ENCODE measurements at places on chromosomes 13 and 19.

GRCh38 chr13:50410921-50411746 is 395.9 kb downstream of the KCNRG start:
- H3K27me3 ChIP-seq: no peaks in the 10 kb centered on the region
- DNase-seq: no peak
- no peak overlapping the region for H3K27ac ChIP-seq
- peaks cover 11% of the 10 kb centered on the region for H3K4me1 ChIP-seq
- H3K4me3 ChIP-seq: no peak overlapping the region

- H3K36me3 ChIP-seq: no peaks in the 10 kb centered on the region
- no peaks in the 10 kb centered on the region for H3K27me3 ChIP-seq
- H3K4me3 ChIP-seq: no peak overlapping the region
Measured at GRCh38 chr13:110363010-110363409, 55.9 kb downstream of the COL4A2 start.

DNA sequence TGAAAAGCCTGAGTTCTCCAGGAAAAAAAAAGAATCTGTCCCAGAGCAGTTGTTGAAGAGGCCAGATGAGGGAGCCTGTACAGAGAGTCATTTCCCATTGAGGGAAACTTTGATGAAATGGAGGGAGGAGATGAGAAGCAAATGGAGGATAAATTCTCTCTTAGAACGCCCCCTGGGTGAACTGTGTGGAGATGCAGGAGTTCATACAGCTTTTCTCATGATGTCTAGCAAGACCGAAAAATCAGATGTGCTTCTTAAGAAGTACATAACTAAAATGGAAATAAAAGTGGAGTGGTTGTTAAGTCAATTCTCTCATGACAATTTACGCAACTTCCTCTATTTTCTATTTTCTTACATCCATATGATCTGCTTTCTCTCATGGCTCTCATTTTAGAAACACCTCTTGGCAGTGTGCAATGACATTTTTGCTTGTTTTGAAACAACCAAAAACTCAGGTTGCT is 1263.1 kb downstream of the PCDH9 start:
- H3K36me3 ChIP-seq: no peaks in the 10 kb centered on the region
- H3K27ac ChIP-seq: no peak overlapping the region

DNA sequence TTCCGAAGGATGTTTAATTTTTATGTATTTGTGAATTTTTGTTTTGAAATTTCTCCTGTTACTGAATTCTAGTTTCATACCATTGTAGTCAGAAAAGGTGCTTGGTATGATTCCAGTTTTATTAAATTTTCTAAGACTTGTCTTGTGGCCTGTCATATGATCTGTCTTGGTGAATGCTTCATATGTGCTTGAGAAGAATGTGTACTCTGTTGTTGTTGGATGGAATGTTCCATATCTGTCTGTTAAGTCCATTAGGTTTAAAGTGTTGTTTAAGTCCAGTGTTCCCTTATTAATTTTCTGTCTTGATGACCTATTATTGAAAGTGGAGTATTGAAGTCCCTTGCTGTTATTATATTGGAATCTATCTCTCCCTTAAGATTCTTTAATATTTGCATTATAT is 273.9 kb downstream of the ATP8A2 start:
- no peak overlapping the region for H3K4me3 ChIP-seq
- H3K4me1 ChIP-seq: no peaks in the 10 kb centered on the region
- H3K36me3 ChIP-seq: no peaks in the 10 kb centered on the region
- DNase-seq: no peak

DNA sequence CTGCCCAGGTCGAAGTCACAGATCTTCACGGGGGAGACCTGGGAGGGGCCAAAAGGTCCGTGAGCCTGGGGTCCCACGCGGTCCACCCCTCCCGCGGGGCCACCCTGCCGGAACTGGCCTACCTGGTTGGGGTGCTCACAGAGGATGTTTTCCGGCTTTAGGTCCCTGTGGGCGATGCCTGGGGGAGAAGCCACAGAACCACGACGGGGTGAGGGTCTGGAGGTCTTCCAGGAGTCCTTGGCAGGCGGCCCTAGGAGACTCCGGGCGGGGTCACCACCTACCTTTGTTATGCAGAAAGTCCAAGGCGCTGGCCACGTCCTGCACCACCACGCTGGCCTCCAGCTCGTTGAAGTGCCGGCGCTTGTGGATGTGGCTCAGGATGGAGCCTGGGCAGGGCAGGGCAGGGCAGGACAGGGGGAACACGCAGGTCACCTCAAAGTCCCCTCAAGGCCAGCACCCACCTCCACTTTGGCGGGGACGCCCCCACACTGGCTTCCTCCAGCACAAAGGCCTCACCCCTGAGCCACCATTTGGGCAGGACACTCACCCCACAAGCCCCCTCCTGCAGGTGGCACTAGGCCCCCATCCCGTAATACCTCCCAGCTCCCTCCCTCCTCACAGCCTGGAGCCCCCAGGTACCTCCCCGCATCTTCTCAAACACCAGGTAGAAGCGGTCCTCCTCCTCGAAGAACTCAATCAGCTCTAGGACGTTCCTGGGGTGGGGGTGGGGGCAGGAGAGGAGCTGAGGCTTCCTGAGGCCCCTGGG is 8.4 kb downstream of the MKNK2 start:
- H3K27me3 ChIP-seq: no peaks in the 10 kb centered on the region
- H3K4me1 ChIP-seq: peaks cover 74% of the 10 kb centered on the region
- DNase-seq: peak; percentile 93
- peak overlapping the region; percentile 41 for H3K4me3 ChIP-seq

DNA sequence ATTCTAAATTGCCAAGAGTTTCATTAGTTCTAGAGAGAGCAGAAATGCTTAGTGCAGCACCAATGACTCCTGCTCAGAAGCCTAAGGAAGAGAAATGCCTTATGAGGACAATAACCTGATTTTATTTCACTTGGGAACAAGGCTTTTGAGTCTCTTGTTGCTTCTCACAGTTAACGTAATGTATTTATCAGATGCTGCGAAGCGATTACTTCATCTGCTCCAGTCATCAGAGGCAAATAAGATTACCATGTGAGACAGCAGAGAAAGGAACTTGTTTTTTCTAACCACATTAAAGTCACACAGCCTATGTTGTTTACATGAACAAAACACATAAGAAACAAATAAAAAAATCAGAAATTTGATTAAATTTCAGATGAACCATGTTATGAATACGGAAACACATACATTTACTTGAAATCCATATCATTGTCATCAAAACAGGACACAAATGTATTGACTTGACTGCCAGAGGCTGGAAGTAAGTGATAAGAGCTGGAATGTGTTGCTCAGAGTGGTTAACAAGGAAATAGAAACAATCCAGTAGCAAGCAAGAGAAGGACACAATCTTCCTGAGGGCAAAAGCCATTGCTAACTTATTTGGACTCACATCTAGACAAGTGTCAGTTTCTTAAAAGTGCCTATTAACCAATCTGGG is 147.3 kb downstream of the LHFPL6 start:
- H3K4me3 ChIP-seq: no peak overlapping the region
- H3K27ac ChIP-seq: no peak overlapping the region
- H3K27me3 ChIP-seq: no peaks in the 10 kb centered on the region
- no peak for DNase-seq

- DNase-seq: no peak
- no peaks in the 10 kb centered on the region for H3K27me3 ChIP-seq
- no peak overlapping the region for H3K27ac ChIP-seq
Measured at GRCh38 chr19:14830702-14831101, 4.3 kb downstream of the OR7A5 start.

DNA sequence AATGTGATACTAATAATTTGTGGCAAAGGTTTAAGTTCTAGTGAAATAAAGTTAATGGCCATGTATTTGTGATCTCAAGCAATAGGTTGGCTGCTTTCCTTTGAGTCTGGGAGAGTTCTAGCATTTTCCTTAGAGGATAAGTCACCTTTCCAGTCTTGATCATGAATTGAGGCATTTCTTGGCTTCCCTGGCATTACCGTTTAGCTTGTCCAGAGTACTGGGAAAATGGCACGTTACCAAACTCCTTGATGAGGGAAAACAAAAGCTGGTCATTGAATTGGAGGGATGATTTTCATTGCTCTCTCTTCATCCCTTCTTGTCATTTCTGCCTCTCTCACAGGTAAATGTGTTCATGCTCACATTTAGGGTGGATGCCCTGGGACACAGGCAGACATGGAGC is 34.0 kb upstream of the SPRY2 start:
- no peak overlapping the region for H3K27ac ChIP-seq
- H3K4me1 ChIP-seq: no peaks in the 10 kb centered on the region
- no peaks in the 10 kb centered on the region for H3K36me3 ChIP-seq
- H3K27me3 ChIP-seq: no peaks in the 10 kb centered on the region

DNA sequence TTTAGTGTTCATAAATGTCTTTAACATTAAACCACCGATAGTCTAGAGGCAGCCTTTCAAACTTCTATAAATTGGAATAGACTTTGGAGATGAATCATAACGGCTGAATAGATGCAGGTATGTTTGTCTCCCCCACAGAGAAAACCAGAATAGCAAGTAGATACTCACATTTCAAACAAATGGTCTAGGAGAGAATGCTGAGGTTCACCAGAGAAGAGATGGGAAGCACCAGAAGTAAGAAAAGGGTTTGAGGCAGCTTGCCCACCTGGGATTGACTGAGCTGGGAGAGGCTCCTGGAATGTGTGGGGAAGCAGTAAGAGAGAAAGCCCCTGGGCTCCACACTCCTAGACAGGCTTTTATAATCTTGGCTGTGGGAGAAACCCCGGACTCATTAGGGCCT is 6.4 kb downstream of the IGFL3 start:
- no peaks in the 10 kb centered on the region for H3K27me3 ChIP-seq
- no peak for DNase-seq
- H3K4me3 ChIP-seq: no peak overlapping the region
- H3K4me1 ChIP-seq: no peaks in the 10 kb centered on the region
- H3K27ac ChIP-seq: no peak overlapping the region
- H3K36me3 ChIP-seq: no peaks in the 10 kb centered on the region

GRCh38 chr13:52911340-52911739 is 62.9 kb upstream of the PCDH8 start:
- DNase-seq: no peak
- no peak overlapping the region for H3K4me3 ChIP-seq
- no peaks in the 10 kb centered on the region for H3K36me3 ChIP-seq
- H3K27me3 ChIP-seq: no peaks in the 10 kb centered on the region
- no peaks in the 10 kb centered on the region for H3K4me1 ChIP-seq

DNA sequence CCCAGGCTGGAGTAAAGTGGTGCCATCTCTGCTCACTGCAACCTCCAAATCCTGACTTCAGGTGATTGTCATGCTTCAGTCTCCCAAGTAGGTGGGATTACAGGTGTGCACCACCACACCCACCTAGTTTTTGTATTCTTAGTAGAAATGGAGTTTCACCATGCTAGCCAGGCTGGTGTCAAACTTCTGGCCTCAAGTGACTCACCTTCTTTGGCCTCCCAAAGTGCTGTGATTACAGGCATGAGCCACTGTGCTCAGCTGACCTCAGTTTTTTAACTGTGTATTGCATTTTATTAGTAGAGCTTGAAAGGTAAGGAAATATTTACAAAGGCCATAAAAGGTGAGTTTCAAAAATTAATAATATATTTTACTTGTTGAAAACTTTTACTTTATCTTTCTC is 2.3 kb downstream of the ZNF726 start:
- H3K27ac ChIP-seq: no peak overlapping the region
- H3K36me3 ChIP-seq: no peaks in the 10 kb centered on the region
- no peak overlapping the region for H3K4me3 ChIP-seq
- no peaks in the 10 kb centered on the region for H3K27me3 ChIP-seq
- no peak for DNase-seq
- H3K4me1 ChIP-seq: no peaks in the 10 kb centered on the region
